Stimulated activated CD4-positive, alpha-beta T cell treated with anti-CD3 and anti-CD28 coated beads, TNF-alpha, amount 100 ng/mL, for 4 hours (primary cell): ENCODE measurements at places on chromosomes 4 and X.

DNA sequence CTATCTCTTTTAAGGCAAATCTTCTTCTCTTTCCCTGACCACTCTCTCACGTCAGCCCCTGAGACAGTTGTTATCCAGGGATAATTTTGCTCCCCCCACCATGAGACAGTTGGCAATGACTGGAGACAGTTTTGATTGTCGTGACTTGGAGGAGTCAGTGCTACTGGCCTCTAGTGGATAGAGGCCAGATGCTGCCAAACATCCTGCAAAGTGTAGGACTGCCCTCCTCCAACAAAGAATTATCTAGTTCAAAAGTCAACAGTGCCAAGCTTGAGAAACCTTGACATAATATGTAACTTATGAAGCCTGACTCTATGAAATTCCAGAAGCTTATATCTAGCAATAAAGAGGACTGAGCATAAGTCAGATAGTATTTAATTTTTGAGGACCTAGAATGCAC is 502.1 kb upstream of the IGFBP7 start:
- no peak for DNase-seq

DNA sequence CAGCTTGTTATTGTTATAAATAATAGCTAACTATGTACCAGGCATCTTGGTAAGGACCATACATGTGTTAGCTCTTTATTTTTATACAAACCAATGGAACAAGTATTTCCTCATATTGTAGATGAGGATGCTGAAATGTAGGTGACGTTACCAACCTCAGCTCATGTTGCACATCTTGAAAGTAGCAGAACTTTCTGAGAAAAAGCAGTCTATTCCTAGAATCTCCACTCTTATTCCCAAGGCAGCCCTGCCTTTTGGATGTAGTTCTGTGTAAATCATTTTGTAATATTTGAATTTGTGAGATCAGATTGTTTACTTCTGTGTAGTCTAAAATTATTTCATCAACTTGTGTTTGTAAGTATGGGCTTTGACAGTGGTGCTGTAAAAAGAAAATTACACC is 5.3 kb downstream of the FHDC1 start:
- DNase-seq = no peak

DNA sequence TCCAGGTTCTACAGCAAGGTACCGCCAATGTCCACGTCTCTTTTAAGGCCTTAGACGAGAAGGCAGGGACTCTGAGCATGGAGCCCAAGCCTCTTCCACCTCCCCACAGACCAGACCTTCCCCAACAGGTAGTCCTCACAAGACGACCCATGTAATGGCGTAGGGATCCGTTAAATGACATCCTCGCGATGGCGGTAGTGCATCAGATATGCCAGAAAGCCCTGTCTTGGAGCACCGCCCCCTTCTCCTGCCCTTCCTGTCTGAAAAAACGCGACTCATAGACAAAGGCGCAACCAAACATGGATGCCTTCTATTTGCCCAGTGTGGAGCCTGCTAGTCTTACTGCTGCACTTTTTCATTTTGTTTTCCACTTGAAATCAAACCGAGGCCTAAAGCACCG is 185.4 kb downstream of the OR13H1 start:
- no peak for DNase-seq

- DNase-seq = no peak
Observed at GRCh38 chrX:53261355-53261972, 19.9 kb downstream of the IQSEC2 start.

DNA sequence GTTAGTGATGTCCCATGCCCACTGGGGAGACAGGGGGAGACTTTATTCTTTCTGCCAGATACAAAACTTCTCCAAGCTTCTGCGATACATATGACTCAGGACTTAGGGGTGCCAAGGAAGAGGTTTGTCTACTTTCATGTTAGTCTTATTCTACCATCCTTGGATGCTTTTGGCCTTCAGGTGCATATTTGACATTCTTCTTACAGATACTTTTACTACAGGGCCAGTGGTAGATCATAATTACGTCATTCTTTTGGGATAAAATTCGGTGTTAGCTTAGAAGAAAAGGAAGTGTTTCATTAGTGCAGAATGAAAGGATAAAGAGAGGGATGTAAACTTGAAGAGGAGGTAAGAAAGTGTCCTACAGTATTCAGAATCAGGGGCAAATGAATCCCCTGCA is 245.2 kb downstream of the THOC2 start:
- no peak for DNase-seq

DNA sequence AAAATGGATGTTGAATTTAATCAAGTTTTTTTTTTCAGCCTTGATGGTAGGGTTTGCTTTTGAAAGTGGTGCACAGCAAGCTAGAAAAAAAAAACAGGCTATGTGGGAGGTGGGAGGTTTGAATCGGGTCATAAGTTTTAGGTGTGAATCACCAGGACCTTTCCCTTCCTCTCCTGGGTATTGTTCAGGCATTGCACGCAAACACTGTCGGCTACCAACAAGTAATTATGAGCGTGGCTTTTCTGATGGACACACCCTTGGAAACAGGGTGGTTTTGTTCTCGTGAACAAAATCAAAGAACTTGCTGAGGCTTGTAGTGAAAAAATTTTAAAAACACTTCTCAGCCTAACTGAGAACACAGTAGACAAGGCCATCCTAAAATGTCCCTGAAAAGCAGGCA is 18.1 kb downstream of the PIR start:
- DNase-seq = no peak

GRCh38 chr4:112031712-112032328 is 113.4 kb upstream of the FAM241A start:
- no peak for DNase-seq

DNA sequence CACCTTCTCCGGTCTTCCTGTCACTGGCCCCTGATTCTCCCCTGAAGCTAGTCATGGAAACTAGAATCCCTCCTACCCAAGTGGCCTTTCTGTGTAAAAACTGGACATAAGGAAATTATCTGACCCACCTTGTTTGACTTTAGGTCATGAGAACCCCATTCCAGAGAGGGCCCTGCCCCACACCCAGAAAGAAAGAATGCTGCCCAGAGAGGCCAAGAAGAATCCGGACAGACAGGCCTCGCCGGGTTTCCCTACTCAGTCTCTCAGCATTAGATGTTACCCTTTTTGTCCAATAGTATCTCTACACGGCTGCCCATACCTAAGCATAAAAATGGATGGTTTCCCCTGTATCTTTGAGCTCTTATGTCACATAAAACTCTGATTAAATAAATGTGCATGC is 83.3 kb upstream of the HELT start:
- no peak for DNase-seq

GRCh38 chr4:11505221-11505971 is 76.7 kb upstream of the HS3ST1 start:
- no peak for DNase-seq

DNA sequence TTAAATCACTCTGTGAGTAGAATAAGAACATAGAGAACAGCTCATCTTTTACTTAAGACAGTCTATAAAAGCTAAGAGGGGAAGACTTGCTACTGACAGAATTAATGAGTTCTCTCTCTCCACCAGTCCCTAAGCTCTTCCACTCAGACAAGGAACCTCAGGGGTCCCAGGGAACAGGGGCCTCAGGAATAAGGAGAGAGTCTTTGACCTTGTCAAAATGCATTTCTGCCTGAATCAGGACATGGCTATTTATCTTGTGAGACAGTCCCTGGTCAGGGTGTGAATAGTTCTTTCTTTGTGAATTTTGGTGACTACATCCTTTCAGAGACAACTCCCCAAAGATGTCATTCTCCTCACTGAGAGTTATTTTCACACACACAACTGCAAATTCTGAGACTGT is 218.7 kb upstream of the HS3ST1 start:
- DNase-seq = no peak

- no peak for DNase-seq
Observed at GRCh38 chr4:84916227-84916626, 50.3 kb downstream of the WDFY3 start.

DNA sequence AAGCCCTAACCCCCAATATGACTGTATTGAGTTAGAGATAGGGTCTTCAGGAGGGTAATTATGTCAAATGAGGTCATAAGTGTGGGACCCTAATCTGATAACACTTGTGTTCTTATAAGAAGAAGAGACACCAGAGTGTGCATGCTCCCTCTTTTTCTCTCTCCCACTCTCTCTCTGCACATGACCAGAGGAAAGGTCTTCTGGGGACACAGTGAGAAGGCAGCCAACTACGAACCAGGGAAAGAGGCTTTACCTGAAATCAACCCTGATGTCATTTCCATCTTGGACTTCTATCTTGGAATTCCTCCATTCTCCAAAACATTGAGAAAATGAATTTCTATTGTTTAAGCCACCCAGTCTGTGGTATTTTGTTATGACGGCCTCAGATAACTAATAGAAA is 97.2 kb upstream of the MAD2L1 start:
- DNase-seq = no peak

DNA sequence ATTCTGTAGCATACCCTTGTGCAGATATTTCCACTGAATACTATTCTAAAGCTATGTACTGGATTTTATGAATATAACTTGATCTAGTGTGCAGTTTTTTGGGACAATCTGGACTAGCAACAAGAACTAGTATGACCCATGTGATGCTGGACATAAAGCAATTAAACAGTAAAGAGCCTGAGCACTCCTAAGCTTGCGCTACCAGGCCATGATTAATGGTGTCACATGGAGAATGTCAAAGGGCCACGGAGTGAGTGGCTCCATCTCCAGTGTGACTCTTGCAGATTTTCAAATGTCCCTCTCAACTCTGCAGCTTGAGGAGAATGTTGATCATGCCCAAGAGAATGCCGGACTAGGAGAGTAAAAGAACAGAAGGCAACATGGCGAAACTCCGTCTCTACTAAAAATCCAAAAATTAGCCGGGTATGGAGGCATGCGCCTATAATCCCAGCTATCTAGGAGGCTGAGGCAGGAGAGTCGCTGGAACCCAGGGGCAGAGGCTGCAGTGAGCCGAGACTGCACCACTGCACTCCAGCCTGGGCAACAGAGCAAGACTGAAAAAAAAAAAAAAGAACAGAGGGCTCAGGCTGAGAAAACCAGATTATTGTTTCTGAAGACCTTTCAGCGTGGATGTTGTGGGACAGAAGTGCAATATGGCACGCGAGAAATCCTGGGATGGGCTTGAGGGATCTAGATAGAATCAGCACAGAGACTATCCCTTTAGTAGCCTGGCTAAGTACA is 45.0 kb downstream of the TIGD2 start:
- no peak for DNase-seq

DNA sequence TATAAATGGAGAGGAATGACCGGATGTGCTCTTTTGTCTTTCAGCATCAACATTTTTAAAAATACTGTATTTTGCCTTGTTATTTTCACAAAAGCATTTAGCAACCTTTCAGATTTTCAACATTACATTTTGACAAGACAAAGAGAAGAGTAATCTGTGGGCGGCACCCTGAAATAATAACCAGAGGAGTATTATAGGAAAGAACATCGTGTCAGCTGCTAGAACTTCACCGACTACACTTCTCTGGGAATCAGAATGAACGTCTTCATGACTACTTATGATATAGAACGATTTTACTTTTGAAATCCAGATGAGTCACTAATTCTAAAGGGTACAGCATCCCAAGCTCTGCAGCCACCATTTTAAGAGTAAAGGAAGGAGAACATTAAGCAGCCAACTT is 531.5 kb upstream of the FRG1 start:
- no peak for DNase-seq

DNA sequence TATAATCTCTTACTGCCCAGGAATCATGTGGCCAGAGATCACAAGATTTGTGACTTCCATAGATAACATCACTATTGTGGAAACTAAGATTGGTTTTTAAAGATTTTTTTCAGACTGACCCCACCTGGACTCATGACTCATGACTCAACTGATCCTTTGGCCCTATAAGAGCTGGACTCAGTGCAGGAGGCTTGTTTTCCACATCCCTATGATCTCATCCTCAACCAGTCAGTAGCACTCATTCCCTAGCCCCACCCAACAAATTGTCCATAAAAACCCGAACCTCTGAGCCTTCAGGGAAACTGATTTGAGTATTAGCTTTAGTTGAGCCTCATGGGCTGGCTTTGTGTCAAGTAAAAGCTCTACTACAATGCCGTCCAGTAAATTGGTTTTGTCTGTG is 7.9 kb upstream of the NOCT start:
- DNase-seq = no peak

DNA sequence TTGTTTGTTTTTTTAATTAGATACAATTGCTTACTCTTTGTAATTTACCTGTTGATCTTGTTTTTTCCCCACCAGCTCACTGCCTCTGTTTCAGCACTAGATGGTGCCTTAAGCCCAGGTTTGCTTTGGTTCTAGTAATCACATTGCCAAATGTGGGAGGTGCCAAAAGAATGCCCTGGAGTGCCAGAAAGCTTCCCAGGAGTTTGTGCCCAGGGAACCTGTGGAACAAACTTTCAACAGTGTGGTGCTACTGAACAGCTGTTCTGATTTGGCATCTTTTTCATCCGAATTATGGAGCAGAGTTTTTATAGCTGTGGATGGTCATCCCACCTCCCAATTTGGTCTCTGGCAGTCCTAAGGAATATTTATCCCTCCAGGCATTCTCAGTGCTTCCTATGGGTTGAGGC is 1000.7 kb downstream of the STIM2 start:
- no peak for DNase-seq

DNA sequence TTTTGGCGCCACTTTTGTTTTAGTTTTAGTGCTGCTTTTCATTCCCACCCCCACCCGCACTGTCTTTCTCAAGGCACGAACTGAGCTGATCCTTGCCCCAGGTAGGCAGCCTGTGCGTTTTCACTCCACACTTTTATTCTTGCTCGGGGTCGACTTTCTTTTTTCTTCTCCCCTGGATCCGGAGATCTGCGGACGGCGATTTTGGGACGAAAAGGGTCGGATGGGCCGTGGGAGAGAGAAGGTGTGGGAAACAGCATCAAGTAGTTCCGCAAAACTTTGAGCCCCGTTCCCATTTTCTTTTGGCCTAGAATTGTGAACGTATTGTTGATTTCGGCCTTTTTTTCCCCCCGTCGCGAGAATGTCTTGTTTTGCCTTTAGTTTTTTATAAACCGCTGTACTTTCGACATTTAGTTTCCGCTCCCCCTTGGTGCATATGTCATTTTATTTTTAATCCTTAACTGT is 531 bp downstream of the STAG2 start:
- no peak for DNase-seq

GRCh38 chr4:76990288-76991080 is 40.9 kb downstream of the SEPTIN11 start:
- DNase-seq = no peak

- DNase-seq = no peak
Observed at GRCh38 chr4:31084806-31085416, 364.7 kb downstream of the PCDH7 start.

GRCh38 chr4:151811403-151811802 is 50.6 kb upstream of the GATB start:
- DNase-seq = no peak

GRCh38 chr4:108635070-108635655 is 14.8 kb downstream of the RPL34 start:
- DNase-seq = no peak
